Lower leg skin (tissue), 4 donors: ENCODE measurements at places on chromosomes 7 and 10. TPM values are rescaled to one million over a fixed set of nuclear protein-coding genes. Genes with fewer than 3 reads are reported as not detected.

DNA sequence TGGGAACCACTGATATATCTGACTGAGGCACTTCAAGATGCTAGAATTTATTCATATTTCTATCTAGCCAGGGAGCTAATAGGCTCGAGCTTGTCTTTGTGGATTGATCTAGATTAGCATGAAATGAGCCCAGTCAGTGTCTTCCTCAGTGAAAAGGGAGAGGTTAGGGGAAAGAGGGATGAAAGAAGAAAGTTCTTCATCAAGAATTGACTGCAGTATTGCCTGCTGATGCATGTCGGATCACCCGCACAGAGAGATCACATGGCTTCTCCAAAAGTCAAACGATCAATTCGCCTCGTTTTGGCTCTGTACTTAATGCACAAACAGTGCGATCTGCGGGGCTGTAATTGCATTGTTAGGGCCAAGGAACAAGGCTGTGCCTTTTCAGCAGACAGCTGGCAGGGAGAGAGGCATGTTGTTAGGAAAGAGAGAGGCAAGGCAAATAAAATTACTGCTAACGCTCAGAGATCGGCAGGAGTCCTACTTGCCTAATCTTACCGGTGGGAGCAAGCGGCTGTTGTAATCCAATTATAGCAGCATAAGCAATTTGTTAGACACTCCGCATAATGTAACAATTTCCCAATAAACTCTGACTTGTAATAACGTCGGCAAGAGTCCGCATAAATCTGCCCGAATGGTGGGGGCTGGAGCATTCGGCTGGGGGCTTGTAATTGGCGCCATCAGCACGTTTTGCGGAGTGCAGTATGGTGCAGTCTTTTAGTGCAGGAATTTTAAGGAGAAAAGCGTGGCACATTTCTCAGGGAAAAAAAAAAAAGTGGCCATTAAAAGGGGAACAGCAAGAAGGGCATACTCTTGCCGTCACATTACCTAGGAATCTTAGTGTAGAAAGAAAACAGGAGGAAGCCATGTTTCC lies 102.1 kb downstream of the POLL start:
- DNase-seq, result no peak

The ACBD7 gene
- 0.23 TPM for total RNA-seq

GRCh38 chr7:130393101-130393561 lies 12.8 kb downstream of the CPA1 start:
- DNase-seq, result no peak

DNA sequence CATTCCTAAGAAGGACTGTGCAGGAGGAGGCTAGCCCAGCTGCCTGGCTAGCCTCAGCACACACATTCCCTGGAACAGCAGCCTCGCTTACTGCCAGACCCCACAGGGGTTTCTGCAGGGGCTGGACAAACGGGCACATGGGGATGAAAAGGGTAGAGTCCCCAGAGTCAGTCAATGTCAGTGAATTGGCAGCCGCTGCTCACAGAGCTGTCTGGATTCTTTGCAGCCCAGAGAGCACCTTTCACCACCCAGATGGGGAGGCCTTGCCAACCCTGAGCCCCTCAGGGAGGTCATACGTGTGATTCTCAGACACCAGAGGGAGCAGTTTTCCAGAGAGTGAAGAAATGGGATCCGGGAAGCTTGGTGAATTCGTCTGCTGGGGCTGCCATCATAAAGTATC lies 143.3 kb downstream of the KCNMA1 start:
- no peak for DNase-seq

GRCh38 chr7:72751978-72752377 lies 76.0 kb downstream of the TYW1B start:
- no peak for DNase-seq

The OR6B1 gene
- total RNA-seq, result not detected

GRCh38 chr7:142385491-142386340 lies 127.9 kb upstream of the PRSS58 start:
- no peak for DNase-seq

GRCh38 chr10:86295791-86296190 lies 70.8 kb downstream of the GRID1 start:
- peak; percentile 59 for DNase-seq

The ADCYAP1R1 gene
- total RNA-seq, result 0.52 TPM

GRCh38 chr7:29139191-29139590 lies 7.1 kb downstream of the CPVL start:
- DNase-seq, result no peak

GRCh38 chr7:145784809-145785780 lies 331.5 kb upstream of the CNTNAP2 start:
- DNase-seq, result no peak

DNA sequence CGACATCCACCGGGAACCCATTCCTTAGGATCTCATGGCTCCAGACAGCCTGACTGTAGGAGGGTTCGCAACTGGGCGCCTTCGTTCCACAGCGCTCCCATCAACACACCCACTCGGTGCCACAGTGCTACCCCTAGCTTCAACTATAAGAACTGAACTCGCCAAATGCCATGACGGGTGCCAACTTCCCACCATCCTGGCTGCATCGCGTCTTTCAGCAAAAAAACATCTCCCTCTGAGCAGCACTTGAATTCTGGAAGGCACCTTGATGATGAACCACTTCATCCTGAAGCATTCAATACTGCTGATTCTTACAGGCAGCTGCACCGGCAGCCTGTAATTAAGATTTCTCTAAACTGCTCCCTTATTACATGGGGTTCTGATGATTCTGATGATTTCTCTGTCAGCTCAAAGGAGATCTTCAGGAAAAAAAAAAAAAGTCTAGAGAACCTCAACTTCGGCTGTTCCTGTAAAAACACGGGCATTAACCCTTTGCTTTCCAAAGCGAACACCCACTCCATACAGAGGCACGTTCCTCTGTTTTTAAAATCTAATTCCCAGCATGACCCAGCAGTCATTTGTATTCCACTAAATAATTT lies 1.3 kb downstream of the CYTH3 start:
- peak; percentile 54 for DNase-seq

The PWWP2B gene
- total RNA-seq, result 28.9 TPM

DNA sequence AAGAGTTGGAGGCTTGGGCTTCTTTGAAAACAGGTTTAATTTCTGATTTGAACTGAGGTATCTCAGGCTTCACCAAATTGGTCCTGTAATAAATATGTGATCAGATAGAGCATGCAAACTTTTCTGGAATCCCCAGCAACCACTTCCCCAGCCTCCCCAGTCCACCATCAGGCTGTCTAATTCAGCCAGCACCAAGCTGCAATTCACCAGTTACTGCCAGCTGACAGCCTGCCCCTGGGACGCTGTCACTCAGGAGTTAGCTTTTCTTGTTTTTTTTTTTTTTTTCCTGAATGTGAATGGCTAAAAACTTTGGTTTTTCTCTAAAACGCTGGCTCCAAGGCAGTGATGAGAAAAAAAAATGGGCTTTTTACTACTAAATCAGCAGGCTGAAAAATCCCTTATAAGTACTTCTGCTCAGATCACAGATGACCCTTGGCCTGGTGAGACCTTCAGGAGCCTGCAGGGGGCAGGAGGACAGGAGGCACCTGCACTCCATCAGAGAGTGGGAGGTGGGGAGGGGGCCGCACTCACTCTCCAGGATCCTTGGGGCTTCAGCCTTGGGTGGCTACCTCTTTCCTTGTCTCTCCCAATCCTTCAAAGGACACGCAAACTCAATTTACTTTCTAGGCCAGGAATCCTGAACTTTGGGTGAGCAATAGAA lies 349.4 kb downstream of the GATA3 start:
- no peak for DNase-seq

The SEC24C gene
- total RNA-seq, result 58.6 TPM

The CFTR gene
- total RNA-seq, result 2.7 TPM

GRCh38 chr10:89332123-89332633 lies 4.4 kb downstream of the IFIT3 start:
- no peak for DNase-seq

DNA sequence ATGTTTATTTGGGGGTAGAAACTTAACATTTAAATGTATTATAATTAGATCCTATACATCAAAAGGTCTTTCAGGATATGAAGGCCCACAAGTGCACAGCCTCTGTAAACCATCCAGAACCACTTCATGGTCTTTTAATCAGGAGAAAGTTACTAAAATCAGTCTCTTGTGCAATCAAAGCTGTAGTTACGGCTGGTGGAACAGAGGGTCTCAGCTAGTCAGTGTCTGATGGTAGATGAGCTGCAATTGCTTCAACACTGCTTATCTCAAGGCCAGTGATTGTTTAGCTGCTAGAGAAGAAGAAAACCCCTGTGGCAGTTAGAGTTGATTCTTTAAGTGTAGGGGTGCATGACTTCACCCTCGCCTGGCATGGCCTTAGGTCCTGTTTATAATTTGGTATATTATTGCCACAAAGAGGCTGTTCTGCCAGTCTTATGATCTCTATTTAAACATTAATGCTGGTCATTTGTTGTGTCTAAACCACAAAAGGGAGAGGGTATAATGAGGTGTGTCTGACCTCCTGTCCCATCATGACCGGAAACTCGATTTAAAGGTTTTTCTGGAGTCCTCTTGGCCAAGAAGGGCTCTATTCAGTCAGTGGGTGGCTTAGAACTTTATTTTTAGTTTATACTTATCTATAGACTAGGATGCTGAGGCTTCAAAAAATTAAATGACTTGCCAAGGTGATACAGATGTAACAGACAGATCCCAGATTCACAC lies 21.3 kb downstream of the MSRB2 start:
- DNase-seq, result no peak

The FAM241B gene
- total RNA-seq, result 1.6 TPM

The LIPN gene
- total RNA-seq, result 40.6 TPM

DNA sequence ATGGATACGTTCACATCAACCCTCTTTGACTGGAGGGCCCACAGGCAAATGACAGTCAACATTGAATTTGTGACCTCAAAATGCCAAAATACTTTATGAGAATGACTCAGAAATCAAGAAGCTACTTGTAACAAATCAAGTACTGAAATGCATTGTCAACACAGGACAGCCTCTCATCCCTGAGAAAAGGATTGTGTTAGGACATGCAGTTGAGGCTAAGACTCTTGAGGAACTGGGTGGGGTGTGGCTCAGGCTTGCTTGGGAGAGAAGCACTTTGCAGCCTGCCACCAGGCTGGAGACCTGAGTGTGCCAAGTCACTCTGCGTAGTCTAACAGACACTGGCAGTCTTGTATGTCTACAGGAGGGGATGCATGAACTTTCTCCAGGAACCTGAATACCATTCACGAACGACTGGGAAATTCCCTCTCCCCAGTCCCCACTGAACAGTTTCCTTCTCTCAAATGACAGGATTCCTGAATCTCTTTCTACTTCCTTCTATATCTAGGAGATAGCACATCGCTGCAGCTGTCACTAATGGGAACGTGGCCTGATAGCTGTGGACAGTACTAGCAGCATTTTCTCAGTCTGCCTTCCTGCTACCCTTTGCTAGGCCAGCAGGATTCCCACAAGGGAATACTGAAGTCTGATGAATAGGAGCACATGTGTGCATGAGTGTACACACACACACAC lies 3.3 kb upstream of the SMO start:
- DNase-seq, result no peak

The NXPH1 gene
- total RNA-seq, result not detected

DNA sequence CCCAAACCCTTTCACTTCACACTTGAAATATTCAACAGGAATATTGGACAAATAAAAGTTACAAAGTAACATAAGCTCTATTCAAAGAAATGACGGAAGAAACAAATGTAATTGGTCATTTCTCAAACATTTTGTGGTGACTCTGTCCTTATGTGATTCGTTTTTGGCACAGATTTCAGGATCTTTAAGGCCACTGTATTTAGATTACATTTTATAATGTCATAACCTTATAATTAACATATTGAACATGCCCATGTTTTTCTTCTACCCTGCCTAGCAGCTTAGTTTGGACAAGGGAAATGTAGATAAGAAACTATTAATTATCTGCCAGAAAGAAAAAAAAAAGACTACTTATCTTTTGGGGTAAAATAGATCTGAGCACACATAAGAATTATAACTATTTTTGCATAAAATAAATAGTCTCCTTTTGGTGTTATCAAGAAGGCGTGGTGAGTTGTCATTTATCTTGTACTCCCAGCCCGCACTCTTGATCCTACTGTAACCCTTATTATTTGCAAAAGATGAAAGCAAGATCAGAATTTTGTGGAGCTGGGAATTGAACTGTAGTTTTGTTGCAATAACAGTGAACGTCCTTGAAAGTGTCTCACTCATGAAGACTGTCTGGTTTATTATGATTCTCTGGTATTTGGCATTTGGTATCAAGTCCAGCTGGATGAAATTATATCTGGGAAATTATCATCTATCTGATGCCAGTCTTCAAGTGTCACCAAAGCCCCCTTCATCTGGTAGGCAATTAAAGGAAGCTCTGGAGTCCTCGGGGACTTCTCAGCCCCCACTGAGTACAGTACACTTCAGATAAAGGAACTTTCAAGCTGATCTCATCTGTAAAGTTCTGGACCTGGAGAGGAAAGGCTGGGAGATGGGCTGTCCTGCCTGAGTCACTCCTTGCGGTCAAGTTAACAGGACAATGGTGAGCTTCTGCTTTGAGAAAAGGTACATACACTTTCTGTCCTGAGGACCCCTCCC lies 175.7 kb upstream of the INHBA start:
- DNase-seq, result no peak

GRCh38 chr7:129493555-129493954 lies 8.8 kb upstream of the SMKR1 start:
- DNase-seq, result no peak
